Midbrain (tissue), 1 donor: ENCODE measurements at places on chromosomes 7 and 10.

GRCh38 chr10:14312014-14312413 is 18.7 kb downstream of the FRMD4A start:
- no peak for DNase-seq

- peak; percentile 28 for DNase-seq
Measured at GRCh38 chr7:93407239-93407638, 167.3 kb downstream of the CALCR start.

DNA sequence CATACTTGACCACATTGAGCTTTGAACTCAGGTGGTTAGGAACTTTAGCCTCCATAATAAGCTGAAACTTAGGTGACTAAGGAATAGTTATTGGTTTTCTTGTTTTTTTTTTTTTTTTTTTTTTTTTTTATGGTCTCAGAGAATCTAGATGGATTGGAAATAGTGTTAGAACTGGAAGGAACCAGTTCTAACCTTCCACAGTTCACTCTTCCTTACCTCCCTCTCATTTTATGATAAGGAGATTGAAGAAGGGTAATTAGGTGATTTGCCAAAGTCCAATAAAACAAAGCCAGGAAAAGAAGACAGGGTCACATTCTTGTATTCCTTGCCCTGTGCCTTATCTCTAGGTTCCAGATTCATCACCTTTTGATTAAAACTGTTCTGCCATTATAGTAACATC is 71.7 kb upstream of the STRIP2 start:
- DNase-seq, result no peak

DNA sequence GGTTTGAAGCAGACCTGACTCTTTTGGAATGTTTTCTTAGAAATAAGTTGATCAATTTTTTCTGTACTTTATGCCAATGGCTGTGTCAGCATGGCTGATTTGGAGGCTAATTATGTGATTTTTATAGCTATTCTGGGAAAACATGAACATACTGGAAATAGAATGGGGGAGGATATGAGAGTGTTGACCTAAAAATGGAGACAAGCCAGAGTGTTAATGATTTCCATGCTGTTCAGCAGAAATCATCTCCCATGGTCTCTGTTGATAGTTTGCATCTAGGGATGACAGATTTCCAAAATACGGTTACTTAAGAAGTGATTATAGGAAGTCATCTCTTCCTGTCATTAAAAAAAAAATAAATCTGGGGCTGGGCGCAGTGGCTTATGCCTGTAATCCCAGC is 32.7 kb upstream of the DMTF1 start:
- no peak for DNase-seq

GRCh38 chr7:51121931-51122425 is 194.6 kb downstream of the COBL start:
- DNase-seq, result no peak

GRCh38 chr10:2262878-2263277 is 525.6 kb upstream of the ADARB2 start:
- no peak for DNase-seq
